ENCODE measurements at places on chromosomes 2 and 18.

DNA sequence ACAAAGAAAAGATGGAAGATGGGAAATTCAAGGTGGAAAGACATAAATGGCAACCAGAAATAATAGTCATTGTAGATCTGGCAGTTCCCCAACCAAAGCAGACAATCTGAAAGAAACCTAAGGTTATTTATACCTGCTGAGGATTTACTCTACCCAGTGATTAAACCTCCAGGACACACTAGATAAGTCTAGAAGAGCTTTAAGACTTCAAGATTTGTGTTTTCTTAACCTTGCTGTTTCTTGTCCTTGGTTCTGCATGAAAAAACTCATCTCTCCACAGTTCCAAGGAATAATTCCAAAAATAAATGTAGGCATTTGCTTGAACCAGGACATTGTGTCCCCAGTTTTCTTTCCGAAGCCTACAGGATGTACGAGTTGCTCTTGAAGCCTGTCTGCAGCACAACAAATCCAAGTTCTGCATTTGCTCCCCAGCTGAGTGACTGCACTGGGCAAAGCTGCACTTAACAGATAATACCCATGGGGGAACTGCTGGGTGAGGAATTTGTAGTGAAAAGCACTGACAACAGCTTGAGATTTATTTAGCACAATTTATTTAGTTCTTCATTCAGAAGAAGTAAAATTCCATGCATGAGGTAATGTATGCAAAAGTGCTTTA, 19.8 kb downstream of the DTNA start:
- DNase-seq = no peak

DNA sequence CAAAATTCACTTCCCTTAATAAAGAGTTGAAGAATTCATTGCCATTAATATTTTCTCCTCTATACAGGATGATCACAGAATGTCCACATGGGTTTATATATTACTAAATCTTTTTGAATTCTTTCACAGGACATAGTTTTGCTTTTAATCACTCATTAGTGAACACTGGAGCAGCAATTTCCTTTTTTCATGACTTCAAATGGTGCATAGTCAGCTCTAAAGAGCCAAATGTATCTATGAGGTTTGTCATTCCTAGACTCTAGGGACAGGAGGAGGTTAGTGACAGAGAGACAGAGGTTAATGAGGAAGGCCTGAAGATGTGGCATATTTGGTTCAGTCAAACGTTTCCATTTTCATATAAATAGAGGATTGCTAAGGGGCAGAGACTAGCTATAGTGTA, 111.8 kb downstream of the FSHR start:
- no peak for DNase-seq

DNA sequence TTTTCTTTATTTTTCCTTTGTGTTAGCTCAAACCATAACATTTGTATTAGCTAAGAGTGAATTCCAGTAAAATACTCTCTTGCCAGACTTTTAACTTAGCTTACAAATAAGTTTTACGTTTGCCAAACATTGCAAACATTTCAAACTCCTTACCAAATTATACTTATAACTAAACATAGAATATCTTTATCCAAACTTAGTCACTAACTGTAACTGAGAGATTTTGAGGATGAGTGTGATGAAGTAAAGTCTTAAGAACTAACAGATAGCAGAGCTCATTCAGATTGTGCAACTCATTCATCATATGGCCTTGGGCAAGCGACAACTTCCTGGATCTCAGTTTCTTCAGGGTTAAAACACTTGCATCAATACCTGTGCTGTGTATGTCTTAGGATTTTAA, 533.7 kb downstream of the TDRD15 start:
- DNase-seq = no peak

DNA sequence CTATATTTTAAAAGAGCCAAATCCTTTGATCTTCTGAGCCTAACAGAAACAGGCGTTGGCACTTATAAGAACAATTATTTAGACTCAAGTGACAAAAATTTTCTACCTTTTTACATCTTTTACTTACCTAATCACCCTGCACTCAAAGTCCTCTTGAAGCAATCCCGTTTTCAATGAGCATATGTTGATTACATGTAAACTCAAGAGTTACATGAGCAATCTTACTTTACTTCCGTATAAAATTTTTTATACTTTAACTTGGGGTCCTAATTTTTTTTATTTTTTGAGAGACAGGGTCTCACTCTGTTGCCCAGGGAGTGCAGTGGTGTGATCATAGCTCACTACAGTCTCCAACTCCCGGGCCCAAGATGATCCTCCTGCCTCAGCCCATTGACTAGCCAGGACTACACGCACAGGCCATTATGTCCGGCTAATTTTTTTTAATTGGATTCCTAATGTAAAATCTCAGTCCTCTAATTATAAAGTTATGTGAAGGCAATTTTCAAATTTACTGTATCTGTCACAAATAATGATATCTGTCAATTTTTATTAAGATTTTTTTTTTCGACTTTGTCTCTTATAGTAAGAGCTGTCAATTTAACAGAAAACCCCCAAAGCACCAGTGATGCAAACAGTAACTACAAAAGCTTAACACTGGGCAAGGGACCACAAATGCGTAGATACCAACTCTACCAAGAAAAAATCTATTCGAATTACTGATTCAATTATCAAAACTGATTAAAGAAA, 19.1 kb upstream of the STPG4 start:
- no peak for DNase-seq

- DNase-seq = no peak
Measured at GRCh38 chr2:144580521-144581161, 60.7 kb upstream of the ZEB2 start.

DNA sequence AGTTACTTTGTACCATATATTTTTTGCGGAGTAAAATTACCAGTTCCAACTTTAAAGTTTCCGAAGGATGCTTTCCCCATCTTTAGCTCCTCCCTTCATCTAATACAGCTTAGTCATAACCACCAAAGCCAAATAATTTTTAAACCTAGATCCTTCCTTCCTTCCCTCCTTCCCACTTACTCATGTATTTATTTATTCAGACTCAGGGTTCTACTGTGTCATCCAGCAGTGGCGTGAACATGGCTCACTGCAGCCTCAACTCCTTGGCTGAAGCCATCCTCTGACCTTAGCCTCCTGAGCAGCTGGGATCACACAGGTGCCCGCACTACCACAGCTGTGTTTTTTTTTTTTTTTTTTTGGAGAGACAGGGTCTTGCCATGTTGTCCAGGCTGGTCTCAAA, 4.4 kb downstream of the LPIN2 start:
- DNase-seq = no peak

GRCh38 chr2:127722807-127723206, 21.5 kb downstream of the SFT2D3 start:
- no peak for DNase-seq

- no peak for DNase-seq
Measured at GRCh38 chr2:204114295-204115136, 178.0 kb downstream of the ICOS start.

GRCh38 chr2:58186501-58186900, 54.6 kb downstream of the FANCL start:
- DNase-seq = no peak

DNA sequence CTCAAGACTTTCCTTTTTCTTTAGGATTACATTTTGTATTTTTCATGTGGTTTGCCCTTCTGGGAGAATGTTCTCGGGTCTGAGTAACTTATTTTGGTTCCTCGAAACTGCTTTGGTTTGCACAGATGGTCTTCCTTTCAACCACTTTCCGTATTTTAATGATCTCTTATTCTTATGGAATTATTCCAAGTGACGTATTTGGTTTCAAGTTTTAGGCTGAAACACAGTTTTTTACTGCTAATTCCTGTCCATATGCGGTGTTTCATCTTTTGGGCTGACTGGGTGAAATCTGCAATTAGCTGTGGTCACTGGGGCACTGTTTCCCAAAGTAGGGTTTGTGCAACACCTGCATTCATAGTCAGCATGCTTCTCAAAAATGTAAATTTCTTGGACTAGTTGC, 122.7 kb downstream of the CAPN13 start:
- no peak for DNase-seq

- DNase-seq = no peak
Measured at GRCh38 chr2:56244911-56245530, 61.2 kb downstream of the CCDC85A start.

DNA sequence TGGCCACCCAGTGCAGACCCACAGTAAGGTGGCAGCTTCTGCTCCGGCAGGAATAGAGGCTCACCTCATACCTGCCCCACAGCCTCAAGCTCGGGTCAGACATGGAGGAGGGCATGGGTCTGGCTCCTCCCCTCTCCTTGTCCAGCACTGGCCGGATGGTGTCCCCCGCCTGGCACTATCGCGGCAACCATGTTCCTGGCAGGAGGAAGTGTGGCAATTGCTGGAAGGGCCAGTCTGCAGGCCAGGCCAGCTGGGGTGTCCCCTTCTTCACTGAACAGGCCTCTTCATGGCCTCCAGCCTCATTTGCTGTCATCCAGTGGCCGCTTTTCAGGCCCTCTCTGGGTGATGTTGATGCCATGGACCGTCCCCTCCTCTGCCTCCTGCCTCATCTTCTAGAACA, 41.4 kb upstream of the SMAD7 start:
- DNase-seq = no peak

DNA sequence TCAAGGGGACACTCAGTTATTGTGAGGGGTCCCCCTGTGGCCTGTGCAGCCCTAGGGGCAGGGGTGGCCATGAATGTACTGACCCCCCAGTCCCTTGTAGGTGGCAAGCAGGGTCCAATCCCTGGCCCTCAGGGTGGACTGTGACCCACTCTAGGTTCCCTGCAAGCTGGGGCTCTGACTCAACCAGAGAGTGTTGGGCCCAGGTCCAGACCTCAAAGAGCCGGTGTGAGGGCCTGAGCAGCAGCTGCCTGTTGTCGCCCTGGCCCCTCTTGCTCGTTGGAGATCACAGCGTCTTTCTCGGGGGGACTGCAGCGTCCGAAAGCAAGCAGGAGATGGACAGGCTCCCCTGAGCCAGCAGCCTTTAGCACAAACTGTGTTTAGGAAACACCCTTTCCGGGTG, 66.8 kb upstream of the ATG16L1 start:
- no peak for DNase-seq

- no peak for DNase-seq
Measured at GRCh38 chr2:61700464-61700863, 153.4 kb downstream of the FAM161A start.

DNA sequence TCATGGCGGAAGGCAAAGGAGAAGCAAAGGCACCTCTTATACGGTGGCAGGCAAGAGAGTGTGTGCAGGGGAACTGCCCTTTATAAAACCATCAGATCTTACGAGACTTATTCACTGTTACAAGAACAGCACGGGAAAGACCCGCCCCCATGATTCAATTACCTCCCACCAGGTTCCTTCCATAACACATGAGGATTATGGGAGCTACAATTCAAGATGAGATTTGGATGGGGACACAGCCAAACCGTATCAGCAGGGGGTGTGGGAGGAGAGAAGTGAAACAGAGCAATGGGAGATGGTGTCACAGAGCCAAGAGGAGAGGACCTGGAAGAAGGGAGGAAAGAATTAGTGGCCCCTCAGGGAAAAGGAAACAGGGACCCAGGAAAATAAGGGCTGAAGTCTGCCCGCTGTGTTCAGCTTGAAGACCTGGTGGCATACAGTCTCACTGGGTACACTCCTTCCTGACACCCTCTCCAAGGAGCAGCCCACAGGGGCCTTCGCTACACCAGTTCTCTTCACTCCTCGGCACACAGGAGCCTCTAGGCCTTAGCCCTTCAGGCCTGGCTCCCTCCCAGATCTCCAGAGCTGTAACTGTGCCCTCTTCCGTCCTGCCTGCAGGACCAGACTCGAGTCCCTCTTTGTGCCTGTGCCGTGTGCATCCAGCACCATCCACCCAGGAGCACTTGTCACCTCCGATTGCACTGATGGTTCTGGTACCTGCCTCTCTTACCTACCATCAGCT, 262.1 kb downstream of the EIPR1 start:
- DNase-seq = no peak

- no peak for DNase-seq
Measured at GRCh38 chr18:67451960-67452359, 64.6 kb downstream of the DSEL start.

DNA sequence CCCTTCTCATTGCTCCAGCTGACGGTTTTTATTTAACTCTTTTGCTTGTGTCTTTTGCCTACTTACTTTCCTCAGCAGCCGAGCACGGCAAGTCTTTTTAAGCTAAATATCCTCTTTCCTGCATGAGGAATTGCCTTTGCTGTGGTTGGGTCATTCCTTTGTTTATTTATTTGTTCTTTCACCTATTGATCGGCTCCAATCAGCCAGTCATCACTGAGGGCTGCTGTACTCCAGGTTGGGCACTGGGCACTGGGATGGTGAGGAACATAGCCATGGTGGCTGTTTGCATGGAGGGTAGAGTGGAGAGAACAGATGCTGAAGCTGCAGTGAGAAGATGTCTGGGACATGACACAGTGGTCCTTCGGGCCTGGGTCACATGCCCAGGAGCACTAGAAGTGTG, 105.2 kb downstream of the CTIF start:
- DNase-seq = no peak

GRCh38 chr2:161606327-161606726, 17.9 kb upstream of the SLC4A10 start:
- no peak for DNase-seq

DNA sequence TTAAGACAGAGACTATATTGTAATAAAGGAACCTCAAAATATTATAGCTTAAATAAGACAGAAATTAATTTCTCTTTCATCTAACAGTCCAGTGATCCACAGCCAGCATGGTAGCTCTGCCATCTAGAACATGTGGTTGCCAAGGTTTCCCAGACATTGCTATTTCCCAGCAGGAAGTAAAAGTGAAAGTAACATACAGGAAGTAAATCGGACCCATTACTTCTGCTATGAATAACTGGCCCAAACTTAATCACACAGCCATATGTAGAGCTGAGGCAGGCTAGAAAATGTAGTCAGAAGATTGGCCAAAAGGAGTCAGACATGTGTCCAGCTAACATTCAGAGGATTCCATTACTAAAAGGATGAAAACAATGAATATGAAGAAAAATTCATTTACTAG, 71.0 kb downstream of the NOL4 start:
- no peak for DNase-seq

- no peak for DNase-seq
Measured at GRCh38 chr2:121004950-121005349, 269.3 kb downstream of the GLI2 start.

DNA sequence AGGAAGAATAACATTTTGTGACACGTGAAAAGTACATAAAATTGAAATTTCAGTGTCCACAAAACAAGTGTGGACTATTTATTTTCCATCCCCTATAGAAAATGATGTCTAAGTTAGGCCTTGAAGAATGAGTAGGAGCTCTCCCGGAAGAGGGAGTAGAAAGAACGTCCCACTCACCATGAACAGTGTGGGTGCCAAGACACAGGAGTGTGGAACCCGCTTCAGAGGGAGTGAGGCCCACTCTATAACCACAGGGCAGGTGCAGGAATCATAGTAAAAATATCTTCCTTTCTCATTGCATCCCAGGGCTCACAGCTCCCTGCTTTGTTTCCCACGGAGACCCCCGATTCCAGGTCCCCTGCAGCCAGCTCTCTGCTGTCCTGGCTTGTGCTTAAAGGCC, 5.2 kb downstream of the KCNF1 start:
- DNase-seq = no peak

All from stimulated activated CD4-positive, alpha-beta T cell treated with anti-CD3 and anti-CD28 coated beads, Interleukin-1b, Interleukin-23, amount 100 ng/mL, for 1 hour (primary cell).